ENCODE measurements at places on chromosomes 3 and 15.

DNA sequence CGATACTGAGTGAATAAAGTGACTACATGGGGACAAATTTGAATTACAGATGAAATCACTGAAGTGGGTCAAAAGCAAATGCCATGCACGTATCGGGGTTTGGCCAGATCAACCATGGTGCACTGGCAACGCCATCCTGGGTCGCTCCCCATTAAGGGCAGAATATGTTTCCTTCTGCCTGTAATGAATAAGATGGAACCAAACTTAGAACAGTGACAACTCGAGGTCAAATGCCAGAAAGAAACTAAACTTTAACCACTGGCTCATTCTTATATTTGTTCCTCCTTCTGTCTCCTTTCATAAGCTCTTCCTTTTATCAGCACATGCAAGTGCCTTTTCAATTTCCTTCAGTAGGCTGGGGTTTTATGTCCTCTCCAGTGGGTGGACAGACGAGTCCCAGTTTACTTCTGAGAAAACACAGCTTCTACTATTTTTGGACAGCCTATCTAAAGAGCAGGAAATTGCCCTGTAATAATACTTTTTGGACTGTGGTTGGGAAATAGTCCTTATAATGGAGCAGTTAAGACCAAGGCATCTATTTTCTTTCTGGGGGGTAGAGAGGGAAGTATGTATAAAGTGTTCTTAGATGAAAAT, 61.4 kb downstream of the WHAMM start:
- DNase-seq = no peak

DNA sequence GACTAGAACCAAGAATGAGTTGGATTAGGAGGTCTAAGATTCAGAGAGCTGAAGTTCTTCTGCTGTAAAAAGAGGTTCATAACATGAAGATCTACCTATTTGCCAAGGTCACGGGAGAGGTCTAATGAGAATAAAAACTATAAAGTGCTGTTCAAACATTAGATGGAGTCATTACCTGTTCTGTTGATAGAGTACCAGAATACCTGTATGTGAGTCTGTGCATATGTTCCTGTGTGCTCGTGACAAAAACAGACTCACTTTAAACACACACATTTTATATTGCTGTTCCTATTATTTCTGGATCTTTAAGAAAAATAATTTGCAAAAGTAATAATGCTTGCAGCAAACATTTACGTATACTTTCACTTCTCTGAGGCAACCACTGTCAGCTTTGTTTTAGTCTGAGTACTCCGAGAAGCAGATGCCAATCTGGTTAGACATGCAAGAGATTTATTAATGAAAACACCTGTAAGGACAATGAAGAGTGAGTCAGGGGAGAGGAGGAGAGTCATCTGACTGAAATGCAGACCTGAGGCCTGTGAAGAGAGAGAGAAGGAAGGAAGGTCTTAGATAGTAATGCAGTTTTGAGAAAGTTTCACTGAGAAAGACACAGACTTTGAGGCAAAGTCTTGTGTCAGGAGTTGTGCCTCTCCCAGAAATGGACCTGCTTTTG, 221.2 kb downstream of the SQOR start:
- no peak for DNase-seq

DNA sequence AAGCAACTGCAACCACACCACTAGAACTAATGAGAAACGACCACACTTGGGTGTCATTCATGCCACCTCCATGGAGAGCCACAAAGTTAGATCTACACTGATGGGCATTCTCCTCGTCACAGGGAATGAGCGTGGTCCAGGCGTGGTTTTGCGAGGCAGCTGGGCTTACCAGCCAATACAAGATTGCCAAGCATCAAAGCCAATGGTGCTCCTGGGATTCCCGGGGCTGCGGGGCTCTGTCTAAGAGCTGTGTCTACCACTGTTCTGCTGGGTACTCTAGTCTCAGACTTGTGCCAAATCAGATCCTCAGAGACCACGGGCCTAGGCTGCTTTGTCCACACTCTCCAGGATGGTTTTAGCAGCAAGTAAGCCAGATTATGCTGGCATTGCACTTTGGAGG, 43.8 kb downstream of the RAB6B start:
- DNase-seq = no peak

DNA sequence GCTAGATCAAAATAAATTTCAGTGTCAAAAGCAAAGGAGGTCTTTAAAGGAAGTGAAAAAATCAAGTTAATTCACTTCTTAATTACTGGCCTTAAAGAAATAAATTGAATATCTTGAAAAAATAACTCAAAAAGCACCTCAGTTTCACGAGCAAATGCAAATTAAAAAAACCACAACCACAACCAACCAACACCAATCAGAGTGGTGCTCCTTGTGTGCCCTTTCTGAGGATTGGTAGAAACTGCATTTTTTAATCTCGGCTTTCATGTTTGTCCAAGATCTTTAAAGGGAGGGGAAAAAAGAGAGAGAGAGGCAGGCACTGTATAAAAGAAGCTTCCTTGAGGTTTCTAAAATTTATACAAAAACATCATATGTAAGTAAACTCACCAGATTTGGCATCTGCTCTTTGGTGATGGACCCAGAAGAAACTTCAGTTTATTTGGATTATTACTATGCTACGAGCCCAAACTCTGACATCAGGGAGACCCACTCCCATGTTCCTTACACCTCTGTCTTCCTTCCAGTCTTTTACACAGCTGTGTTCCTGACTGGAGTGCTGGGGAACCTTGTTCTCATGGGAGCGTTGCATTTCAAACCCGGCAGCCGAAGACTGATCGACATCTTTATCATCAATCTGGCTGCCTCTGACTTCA, at the start of gene GPR15:
TSS of gene GPR15 (plus strand) at position 357 of the 653 bp plus-strand sequence. CDS start at position 413, 56 bp downstream.
- peak; percentile 32 for DNase-seq

- DNase-seq = no peak
Observed at GRCh38 chr3:30686799-30687198, 80.4 kb downstream of the TGFBR2 start.

DNA sequence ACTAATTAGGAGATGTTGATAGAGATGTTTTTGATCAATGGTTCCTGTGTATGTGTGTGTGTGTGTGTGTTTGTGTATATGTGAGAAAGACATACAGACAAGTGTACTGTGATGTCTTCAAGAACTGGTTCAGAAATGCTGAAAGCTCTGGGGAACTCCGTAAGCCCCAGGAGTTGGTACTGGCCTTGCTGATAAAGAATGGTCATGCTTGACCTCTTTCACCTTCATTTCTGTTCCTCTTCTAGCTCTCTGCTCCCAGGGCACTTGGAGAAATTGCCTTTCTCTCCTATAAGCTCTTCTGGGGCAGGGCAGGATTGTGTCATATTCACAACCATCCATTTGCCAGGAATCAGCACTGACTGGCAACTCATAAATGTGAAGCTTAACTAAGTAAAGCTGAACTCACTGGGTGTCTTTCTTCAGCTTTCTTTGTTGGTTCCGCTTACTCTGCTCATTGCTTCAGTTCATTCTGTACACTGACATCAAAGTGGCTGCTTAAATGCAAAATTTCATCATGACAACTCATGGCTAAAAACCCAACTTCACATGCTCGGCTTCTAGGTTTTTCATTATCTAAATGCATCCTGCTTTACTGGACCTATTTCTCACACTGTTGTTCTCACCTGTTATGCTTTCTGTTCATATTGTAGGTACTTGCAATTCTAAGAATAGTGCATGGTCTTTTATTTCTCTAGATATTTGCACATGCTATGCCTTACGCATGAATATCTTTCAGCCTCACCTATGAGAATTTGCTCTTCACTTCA, 162.1 kb upstream of the LYSMD4 start:
- DNase-seq = no peak

DNA sequence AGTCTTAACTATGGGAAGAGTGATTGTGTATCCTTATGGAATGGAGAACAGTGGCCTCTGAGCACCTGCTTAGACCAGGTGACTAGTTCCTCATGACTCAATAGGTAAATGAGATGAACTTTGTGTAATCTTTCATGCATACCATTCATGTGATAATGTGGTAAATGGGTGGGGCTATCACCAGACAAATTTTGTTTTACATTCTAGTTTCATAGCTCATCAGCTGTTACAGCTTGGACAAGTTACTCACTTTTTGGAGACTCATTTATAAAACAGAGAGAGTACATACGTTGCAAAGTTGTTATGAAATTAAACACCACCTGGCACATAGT, 103.7 kb upstream of the TGFBR2 start:
- no peak for DNase-seq

DNA sequence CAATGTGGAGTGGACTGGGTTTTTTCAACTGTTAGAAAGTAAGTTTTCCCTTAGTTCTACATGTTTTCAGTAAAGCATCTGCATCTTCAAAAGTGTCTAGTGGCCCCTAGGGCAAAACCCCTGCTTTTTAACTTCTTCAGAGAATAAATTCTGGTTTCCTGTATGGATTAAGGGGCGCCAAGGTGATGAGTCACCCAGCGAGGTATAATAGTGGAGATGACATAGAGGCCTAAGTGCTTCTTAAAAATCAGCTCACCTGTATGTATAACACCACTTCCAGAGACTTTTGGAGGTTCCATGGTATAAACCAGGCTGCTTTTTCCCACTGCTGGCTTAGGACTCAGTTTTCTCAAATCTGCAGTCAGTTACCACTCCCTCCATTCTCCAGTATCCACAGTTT, 68.9 kb downstream of the SYN2 start:
- no peak for DNase-seq

GRCh38 chr3:113232342-113232741, 21.0 kb downstream of the BOC start:
- no peak for DNase-seq

DNA sequence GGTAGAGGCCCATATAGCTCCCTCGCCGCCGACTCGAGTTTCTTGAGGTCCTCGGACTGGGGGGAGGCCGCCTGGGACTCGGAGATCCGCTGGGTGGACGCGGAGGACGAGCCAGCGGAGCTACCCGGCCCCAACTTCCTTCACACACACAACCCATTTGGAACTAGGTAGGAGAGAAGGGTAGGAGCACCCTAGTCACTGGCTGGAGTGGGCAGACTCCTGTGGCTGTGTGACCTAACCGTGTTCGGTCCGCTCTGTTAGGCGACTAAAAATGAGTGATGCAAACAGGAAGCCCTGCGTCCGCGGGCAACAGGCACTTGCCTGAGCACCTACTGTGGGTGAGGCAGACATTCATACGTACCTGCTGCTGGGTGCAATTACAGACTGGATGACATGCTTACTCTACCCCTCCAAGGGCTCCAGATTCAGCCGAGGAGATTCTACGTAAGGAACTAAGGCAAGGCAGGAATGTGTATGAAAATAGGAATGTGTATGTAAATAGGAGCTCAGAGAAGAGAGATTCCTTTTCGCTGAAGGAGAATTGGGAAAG, 4.6 kb upstream of the SIN3A start:
- DNase-seq = peak; percentile 62

DNA sequence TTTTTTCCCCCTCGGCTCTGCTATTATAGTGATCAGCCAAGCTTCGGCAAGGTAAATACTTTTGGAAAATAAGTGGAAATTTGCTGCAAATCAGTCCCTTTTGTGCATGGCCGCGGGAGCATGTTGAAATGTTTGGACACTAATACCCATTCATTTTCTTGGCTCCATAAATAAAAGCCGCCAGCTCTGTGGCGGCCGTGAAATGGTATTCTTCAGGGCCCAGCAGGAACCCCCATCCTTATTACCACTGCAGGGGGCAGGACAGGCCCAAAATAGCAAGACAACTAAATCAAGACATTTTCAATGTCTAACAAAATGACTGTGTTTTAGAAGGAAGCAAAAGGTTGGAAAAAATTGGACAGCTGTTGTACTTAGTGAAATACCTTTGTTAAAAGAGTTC, 362.3 kb downstream of the NR2F2 start:
- no peak for DNase-seq

- DNase-seq = peak; percentile 28
Observed at GRCh38 chr15:83092309-83092976, 15.0 kb upstream of the TM6SF1 start.

DNA sequence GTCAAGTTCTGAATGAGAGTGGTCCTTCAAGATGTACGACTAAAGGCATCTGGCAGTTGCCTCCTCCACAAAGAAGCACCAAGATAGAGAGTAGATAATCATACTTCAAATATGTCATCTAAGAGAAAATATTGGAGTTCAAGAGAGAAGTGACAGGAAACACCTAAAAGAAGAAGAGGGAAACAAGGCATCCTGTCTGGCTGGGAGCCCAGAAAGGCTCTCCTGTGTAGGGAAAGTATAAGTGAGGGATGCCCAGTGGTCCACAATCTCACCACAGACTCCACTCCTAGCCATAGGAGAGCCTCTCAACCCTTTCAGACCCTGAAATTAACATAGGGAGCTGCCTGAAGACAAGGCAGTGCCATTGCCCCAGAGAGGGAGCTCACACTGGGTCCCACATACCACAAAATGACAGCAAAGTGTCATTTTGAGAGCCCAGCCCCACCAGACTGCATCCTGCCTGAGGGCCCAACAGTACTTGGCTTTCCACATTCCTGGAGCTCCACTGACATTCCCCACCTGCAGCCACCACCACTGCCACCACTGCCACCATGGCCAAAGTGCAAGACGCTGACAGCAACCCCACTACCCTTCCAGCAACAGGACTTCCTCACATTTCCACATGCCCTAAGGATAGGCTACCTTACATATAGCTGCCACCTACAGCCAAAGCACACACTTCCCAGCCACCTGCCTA, 210.6 kb downstream of the ATP8B4 start:
- DNase-seq = no peak

- no peak for DNase-seq
Observed at GRCh38 chr3:176120507-176120906, 1076.8 kb downstream of the TBL1XR1 start.

GRCh38 chr3:122004107-122004506, 17.9 kb downstream of the ILDR1 start:
- DNase-seq = no peak

DNA sequence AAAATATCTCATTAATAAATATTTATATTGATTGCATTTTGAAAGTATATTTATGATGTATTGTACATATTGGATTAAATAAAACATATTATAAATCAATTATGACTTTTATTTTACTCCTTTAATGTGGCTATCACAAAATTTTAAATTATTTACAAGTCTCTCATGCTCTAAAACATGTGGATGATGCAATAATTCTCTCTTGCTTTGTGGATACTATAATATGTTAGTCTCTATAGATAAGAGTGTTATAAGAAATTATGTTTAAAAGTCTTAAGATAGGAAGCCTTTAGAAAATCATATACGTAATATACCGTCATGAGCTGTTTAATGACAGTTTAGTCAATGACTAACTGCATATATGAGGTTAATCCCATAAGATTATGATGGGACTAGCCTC, 547.4 kb upstream of the ALCAM start:
- DNase-seq = no peak

- no peak for DNase-seq
Observed at GRCh38 chr3:153652076-153652475, 469.1 kb upstream of the ARHGEF26 start.

- DNase-seq = peak; percentile 24
Observed at GRCh38 chr3:67083277-67083676, 85.2 kb downstream of the KBTBD8 start.

DNA sequence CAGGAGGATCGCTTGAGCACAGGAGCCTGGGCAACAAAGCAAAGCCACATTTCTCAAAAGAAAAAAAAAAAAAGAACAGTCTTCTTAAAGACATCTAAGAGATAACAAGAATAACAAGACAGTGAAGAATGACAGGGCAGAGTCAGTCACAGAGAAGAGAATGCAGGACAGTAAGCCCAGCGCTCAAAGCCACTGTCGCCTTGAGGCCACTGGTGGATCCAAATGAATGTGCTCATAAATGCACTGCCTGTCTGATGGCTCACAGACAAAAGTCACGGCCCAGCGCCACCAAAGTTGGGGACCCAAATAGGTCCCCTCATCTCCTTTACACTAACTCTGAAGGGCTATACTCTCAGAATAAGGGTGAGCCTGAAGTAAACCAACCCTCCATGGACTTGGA, 52.3 kb downstream of the FAM174B start:
- no peak for DNase-seq

Measured in CD4-positive, alpha-beta T cell treated with Interferon alpha-2 for 1 hour (primary cell).